ENCODE measurements at places on chromosomes 1 and 21. TPM values are rescaled to one million over a fixed set of nuclear protein-coding genes. Genes with fewer than 3 reads are reported as not detected.

The CRYBG2 gene
- total RNA-seq, result 5.1 TPM

The NKAIN1 gene
- total RNA-seq, result not detected

The SASS6 gene
- 15.7 TPM for total RNA-seq

The TMIGD3 gene
- not detected for total RNA-seq

The CAMSAP2 gene
- 2.0 TPM for total RNA-seq

The SHISA4 gene
- not detected for total RNA-seq

The VWA1 gene
- total RNA-seq, result 0.44 TPM

The AGTRAP gene
- 10.2 TPM for total RNA-seq

The C1orf105 gene
- total RNA-seq, result not detected

The METTL13 gene
- total RNA-seq, result 60.0 TPM

The FCRL6 gene
- not detected for total RNA-seq

The SPRR3 gene
- total RNA-seq, result not detected

The TNFRSF14 gene
- total RNA-seq, result 99.6 TPM

The GJB5 gene
- not detected for total RNA-seq

The GJA5 gene
- not detected for total RNA-seq

The S100B gene
- 8.7 TPM for total RNA-seq

The MAP10 gene
- total RNA-seq, result 2.2 TPM

The FCAMR gene
- not detected for total RNA-seq

The MIXL1 gene
- not detected for total RNA-seq

The OR2T2 gene
- total RNA-seq, result not detected

The PTTG1IP gene
- total RNA-seq, result 40.3 TPM

The UBL4B gene
- not detected for total RNA-seq

The CA14 gene
- not detected for total RNA-seq

The ARL8A gene
- 27.8 TPM for total RNA-seq

The SH2D1B gene
- total RNA-seq, result not detected

The TFF2 gene
- not detected for total RNA-seq

The FASLG gene
- 12.5 TPM for total RNA-seq

The MAP3K21 gene
- total RNA-seq, result 1.9 TPM

The SPRR1B gene
- not detected for total RNA-seq

The IVL gene
- not detected for total RNA-seq

The GBP4 gene
- 76.4 TPM for total RNA-seq

The AMPD1 gene
- total RNA-seq, result not detected

The WNT3A gene
- not detected for total RNA-seq

The DTL gene
- 101 TPM for total RNA-seq

The RHBDL2 gene
- total RNA-seq, result not detected

The GJA9 gene
- total RNA-seq, result not detected

The MARK1 gene
- total RNA-seq, result not detected
